ENCODE measurements at places on chromosomes 5 and 9.

DNA sequence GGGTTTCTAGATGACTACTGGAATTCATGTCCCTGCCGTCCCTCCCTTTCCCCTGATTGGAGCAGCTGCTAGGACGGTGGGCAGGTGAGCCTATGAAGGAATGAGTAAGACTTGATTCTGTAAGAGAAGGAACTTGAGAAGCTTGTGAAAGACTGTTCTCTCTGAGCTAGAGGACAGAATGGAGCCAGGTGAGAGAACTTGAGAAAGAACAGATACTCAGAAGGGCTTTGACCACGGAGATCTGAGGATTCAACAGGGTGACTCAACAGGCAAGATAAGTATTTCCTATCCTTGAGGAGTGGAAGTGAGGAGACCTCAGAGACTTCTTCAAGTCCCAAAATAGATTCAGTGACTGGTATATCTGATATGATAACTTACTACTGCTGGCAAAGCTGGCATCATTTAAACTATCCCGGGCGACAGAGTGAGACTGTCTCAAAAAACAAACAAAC is 41.9 kb downstream of the HSDL2 start:
- no peak for DNase-seq

GRCh38 chr5:113274836-113275414 is 159.9 kb downstream of the TSSK1B start:
- no peak for DNase-seq

DNA sequence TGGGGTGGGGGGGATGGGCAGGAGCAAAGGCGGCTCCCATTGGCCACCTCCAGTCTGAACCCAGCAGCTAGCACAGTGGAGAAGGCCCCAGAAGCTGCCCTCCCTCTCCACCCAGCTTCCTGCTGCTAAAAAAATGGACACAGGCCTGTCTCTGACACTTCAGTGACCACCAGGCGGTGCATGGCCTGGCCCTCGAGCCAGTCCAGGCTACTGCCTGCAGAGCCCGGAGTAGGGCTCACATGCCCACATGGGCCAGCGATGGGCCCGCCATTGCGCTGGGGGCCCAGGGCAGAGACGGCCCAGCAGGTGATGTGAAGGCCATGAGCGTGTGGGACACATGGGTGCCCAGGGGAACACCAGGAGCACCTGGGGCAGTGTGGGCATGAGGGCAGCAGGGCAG is 52.1 kb upstream of the NOTCH1 start:
- DNase-seq, result no peak

DNA sequence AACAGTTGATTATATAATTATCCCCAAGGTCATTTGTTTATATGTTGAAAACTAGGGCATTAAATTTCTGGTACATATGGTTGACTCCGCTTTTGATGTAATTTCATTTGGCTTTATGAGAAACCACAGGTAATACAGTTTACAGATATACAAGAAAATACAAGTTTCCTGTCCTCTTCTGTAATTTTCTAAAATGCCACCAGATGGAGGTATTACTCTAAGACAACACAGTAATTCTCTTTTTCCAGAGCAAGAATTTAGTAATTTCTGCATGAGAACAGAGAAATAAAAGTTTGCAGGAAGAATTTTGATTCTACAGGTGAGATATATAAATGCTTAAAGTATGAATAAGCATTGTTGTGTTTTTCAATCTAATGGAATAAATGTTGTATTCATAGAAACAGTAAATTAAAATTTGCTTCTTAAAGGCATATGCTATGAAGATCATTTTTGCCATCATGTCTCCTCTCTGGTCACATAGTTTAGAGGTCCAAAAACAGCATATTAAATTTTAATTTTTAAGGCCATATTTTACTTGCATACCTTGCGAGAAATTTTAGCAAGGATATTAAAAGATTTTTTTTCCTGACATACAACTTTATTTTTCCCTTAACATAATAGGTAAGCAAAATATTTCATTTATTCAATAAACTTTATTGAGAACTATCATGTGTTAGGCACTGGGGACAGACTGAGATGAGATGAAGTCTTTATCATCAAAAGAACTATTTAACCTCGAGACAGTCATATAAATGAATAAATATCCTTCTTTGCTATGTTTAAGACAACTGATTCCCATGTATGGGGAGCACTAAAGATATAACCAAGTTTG is 22.7 kb downstream of the CHD1 start:
- no peak for DNase-seq

- no peak for DNase-seq
Measured at GRCh38 chr5:171258737-171259415, 50.2 kb upstream of the TLX3 start.

DNA sequence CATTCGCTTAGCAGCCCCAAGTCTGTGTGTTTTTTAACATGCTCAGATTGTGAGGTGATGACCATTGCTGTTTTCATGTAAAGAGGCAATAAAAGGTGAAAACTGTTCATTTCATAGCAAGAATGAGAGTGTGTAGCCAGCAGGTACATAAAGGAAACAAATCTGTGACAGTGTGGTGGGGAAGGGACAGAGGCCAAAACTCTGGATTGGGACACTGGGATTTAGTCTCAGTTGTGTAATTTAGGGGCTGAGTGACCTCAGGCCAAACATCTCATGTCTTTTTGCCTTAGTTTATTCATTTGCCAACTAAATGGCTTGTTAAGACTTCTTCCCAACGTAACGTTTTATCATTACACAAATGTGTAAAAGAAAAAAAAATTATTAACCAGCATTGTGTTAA is 47.0 kb downstream of the KCNN2 start:
- DNase-seq, result no peak

GRCh38 chr5:150261231-150261630 is 28.3 kb downstream of the CAMK2A start:
- no peak for DNase-seq

DNA sequence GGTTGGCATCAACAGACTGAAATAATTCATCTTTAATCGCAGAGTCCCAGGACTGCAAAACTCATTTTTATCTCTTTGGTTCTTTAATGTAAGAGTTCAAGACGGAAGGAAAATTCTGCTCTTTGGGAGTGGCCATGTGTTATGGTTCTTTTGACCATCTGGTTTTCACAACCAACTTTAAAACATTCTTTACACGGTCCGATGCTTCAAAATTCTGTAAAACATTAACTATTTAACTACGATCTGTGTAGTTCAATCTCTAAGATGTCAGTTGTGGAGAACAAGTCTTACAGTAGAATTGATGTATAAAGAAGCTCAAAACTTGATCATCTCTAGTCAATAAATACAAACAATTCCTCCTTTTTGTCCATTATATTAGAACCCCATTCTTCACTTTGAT is 83.0 kb downstream of the CMYA5 start:
- DNase-seq, result no peak

GRCh38 chr9:2591967-2592366 is 29.6 kb upstream of the VLDLR start:
- no peak for DNase-seq

DNA sequence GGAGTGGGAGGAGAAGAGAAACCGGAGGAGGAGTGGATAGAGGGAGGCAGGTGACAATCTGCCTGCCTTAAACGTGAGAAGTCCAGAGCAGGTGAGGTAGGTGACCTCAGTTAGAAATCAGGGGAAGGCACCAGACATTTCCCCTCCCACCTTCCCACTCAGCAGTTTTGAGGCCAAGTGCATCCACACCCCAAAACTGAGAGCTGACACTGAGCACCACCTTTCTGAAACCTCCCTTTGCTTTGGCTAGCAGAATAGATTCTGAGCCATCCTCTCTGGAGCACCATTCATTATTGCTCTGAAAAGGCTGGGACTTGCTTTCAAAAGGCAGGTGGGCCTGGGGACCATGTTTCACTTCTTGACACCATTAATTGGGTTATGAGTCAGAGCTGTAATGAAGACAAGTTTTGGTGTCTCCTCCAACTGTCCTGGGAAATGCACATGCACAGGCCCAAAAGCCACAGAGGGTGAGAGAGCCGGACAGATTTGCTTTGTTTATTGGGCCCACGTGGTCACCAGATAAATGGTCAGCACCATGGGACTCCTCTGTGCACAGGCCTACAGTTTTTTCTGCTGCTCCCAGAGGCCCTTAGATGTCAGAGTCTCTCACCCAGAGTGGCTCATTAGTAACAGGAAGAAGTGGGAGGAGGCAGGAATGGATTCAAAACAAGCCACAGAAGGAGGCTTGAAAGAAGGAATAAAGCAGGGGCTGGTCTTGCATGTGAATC is 314.7 kb downstream of the TLE1 start:
- DNase-seq, result no peak

- DNase-seq, result no peak
Measured at GRCh38 chr5:135484674-135485086, 32.5 kb upstream of the TIFAB start.

- no peak for DNase-seq
Measured at GRCh38 chr5:133203317-133204305, 151.8 kb downstream of the HSPA4 start.

DNA sequence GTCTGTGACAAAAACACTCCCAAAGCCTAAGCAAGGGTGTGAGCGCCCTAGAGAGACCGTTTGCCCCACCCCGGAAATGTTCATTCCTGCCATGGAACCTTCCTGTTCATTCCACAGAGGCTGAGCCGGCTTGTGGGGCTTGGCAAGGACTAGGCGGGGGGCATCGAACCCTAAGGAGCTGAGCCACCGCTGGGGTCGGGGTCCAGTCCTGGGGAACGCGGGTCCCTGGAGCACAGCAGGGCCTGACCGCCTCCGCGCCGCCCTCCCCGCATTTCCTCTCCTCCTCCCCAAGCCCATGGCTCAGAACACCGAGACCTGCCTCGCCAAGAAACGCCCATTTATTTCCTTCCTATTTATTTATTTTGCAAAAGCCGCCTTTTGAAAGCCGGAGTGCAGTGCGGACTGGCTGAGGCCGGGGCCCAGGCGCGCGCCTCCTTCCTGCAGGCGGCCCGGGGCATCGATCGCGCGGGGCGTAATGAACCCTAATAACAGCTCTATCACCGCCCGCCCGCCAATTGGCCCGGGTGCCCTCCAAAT is 228.9 kb upstream of the IRX4 start:
- no peak for DNase-seq

DNA sequence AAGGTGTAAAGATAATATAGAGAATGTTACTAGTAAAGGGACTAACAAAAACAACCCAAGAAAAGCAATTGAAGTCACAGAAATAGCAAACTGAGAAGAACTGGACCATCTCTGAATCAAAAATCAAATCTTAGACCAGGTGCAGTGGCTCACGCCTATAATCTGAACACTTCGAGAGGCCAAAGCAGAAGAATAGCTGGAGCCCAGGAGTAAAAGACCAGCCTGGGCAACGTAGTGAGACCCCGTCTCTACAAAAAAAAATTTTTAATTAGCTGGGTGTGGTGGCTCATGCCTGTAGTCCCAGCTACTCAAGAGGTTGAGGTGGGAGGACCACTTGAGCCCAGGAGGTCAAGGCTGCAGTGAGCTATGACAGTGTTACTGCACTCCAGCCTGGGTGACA is 27.3 kb downstream of the WNT8A start:
- no peak for DNase-seq

GRCh38 chr5:15069407-15069905 is 197.9 kb upstream of the ANKH start:
- DNase-seq, result no peak

DNA sequence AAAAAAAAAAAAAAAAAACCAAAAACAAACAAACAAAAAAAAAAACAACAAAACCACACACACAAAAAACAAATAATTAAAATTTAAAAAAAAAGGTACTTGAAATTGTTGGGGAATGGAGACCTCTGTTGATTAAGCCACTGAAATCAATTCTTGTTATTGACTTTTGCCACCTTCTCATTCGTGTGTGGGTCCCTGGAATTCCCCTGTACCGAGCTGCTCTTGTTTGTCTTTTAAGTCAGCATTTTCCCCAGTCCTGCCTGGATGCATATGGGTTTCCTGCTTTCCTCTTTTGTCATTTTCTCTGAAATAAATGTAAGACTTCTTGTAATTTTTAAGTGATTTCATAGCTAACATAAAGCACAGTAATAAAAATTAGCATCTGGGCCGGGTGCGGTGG is 45.5 kb downstream of the GPBP1 start:
- DNase-seq, result no peak

DNA sequence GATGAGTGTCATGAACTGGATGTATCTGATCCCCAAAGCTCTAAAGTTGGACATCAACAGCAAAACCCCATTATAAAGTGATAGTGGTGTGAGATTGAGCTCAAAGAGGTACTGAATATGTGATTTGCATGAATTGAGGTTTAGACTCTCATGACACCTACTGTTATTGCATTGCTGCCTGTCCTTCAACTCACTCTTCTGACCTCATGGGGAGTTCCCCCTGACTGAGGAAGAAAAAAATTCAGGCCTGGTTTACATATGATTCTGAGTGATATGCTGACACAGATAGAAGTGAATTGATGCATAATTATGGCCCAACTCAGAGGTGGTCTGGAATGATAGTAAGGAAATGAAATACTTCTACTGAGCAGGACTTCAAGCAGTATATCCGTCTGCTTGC is 76.2 kb upstream of the CHD1 start:
- no peak for DNase-seq

DNA sequence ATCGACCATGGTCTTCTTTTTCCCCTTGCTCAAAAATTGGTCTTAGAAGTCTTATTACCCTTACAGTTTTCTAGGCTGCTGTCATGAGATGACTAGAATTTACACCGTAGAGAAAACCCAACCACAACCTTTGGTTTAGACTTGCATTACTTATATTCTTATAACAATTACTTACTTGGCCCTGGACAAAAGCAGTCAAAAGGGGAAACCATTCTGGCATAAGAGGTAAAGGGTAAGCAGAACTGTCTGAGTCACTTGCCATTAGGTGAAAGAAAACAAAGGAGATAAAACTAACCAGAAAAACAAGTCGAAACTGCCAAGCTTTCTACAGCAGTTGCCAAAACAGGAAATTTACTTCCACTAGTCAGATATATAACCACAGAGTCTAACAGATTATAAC is 17.9 kb downstream of the TMEM245 start:
- DNase-seq, result no peak

GRCh38 chr5:149002761-149003689 is 59.8 kb downstream of the SH3TC2 start:
- DNase-seq, result no peak

DNA sequence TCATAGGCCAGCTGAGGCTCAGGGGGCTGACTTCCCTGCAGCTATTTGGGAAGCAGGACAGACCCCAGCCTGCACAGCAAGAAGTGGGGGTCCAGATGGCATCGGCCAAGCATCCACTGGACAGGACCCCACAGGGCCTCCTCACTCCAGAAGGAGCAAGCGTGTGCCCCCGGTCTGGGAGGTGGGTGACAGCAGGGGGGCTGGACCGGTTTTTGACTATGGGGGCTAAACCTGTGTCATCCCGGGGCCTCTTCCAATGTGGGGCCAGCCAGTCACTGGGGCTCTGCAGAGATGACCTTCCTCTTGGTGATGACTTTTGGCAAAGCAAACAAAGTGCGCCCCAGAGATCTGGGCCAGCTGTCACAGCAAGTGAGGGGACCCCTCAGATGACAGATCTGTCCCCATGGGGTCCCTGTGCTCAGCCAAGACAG is 163.9 kb downstream of the OLFM1 start:
- peak; percentile 16 for DNase-seq

- DNase-seq, result no peak
Measured at GRCh38 chr5:134651531-134651930, 2.9 kb downstream of the SEC24A start.

DNA sequence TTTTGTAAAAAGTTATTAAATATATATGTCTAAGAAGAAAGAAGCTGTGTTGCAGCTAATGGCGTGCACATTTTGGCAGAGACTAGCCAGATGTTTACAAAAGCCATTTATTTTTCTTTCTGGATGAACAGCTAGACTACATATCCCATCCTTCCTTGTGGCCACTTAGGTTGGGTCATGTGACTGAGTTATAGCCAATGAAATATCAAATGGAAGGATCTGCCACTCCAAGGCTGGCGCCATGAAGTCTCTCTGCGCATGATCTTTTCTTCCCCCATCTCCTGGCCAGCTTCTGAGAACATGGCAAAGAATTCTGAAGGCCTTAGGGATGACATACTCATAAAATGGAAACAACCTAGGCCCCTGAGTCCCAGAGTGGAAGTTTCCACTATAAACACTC is 244.2 kb upstream of the DAB2 start:
- no peak for DNase-seq

All from left ventricle myocardium superior (tissue), 1 donor.